Stimulated activated CD8-positive, alpha-beta memory T cell treated with anti-CD3 and anti-CD28 coated beads, Interleukin-15, amount 100 ng/mL, for 4 hours (primary cell): ENCODE measurements at places on chromosomes 3 and 15.

GRCh38 chr15:44045661-44046060, 149.4 kb downstream of the FRMD5 start:
- no peak for DNase-seq

DNA sequence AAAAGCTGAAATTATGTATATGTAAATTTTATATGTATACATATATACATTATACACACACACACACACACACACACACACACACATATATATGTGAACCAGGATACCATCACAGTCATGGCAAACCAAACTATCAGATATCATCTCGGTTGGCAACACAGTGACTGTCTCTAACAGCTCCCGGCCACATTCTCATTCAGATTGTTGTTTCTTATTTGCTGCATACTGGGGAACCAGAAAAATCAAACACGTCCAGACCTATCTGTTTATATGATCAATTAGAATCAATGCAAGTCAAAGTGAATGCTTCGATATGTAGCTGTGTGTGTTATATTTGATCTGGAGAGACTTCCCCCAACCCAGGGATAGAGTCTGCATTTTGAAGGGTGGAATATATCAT, 61.1 kb downstream of the TIPARP start:
- DNase-seq = no peak

DNA sequence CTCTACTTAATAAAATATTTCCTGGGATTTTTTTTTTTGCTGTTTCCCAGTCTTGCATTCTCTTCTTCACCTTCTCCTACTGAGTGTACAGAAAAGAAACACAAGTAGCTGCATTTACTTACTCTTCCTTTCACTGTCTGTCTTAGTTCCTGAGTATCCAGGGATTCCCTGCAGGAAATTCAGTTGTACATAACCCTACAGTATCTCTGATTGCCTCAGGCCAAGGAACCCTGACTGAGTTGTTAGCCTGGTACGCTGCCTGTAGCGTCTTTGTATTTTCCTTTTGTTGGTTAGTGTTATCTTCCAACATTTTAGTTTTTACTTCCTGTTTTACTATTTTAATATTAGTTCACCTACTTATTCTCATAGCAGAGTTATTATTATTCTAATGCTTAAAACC, 142.5 kb upstream of the ROBO1 start:
- no peak for DNase-seq

DNA sequence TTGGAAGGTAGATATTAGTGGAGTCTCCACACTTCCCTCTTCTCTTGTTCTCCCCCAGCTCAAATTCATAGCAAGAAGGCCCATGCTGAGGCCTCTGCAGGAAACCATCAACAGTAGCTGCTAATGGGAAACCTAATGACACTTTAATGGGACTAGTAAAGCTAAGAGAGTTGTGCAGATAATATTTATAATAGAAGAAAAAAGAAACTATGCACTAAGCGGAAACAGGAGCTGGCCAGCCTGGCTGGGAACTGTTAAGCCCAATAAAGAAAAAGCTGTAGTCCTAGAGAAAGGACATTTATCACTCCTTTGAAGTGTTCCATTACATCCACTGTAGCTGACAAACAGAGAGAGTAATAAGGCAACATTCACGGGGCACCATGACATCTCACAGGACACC, 229.6 kb downstream of the IGSF11 start:
- DNase-seq = no peak

DNA sequence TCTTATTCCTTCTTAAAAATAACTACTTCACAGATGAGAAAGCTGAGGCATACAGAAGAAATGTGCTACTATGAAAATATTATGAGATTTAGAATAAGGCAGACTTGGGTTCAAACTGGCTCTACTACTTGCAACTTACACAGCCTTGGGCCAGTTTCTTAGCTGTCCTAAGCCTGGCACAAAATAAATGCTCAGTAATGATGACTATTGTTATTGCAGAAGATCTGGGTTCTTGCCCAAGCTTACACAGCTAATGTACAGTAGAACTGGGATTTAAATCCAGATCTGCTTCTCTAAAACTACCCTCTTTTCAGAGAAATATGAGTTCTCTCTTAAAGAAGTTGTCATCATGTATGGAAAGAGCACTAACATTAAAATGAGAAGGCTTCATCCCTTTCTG, 228.2 kb upstream of the TPRG1 start:
- no peak for DNase-seq
